Activated CD4-positive, alpha-beta memory T cell treated with anti-CD3 and anti-CD28 coated beads for 36 hours (primary cell): ENCODE measurements at places on chromosomes 2 and 18. TPM values are rescaled to one million over a fixed set of nuclear protein-coding genes. Genes with fewer than 3 reads are reported as not detected.

Gene CD302
- 0.56 TPM for total RNA-seq

Gene MAB21L4
- not detected for total RNA-seq

Gene TSGA10
- 7.0 TPM for total RNA-seq

Gene KCNS3
- total RNA-seq = 0.19 TPM

Gene SERPINB11
- total RNA-seq = not detected

Gene GPAT2
- total RNA-seq = 15.4 TPM

Gene CKAP2L
- total RNA-seq = 46.1 TPM

Gene CCDC102B
- 2.1 TPM for total RNA-seq

Gene SRD5A2
- total RNA-seq = not detected

Gene FAM110C
- 3.1 TPM for total RNA-seq

Gene UGT1A4
- total RNA-seq = not detected

Gene LAMA3
- not detected for total RNA-seq

Gene COL4A4
- total RNA-seq = not detected

Gene SMAD7
- total RNA-seq = 14.4 TPM
